Activated T-cell treated with anti-CD3 and anti-CD28 coated beads, Interleukin-2, amount 50 U/mL, for 72 hours (primary cell): ENCODE measurements at places on chromosomes 4 and X. TPM values are rescaled to one million over a fixed set of nuclear protein-coding genes. Genes with fewer than 3 reads are reported as not detected.
A peak's percentile ranks its signal among the peaks of the same experiment; 100 is the strongest.

TDO2 gene
- total RNA-seq, result 0.21 TPM

TCP11X1 gene
- total RNA-seq, result not detected

DKK2 gene
- not detected for total RNA-seq

TMEM156 gene
- 56.8 TPM for total RNA-seq

RHOXF2B gene
- not detected for total RNA-seq

DNA sequence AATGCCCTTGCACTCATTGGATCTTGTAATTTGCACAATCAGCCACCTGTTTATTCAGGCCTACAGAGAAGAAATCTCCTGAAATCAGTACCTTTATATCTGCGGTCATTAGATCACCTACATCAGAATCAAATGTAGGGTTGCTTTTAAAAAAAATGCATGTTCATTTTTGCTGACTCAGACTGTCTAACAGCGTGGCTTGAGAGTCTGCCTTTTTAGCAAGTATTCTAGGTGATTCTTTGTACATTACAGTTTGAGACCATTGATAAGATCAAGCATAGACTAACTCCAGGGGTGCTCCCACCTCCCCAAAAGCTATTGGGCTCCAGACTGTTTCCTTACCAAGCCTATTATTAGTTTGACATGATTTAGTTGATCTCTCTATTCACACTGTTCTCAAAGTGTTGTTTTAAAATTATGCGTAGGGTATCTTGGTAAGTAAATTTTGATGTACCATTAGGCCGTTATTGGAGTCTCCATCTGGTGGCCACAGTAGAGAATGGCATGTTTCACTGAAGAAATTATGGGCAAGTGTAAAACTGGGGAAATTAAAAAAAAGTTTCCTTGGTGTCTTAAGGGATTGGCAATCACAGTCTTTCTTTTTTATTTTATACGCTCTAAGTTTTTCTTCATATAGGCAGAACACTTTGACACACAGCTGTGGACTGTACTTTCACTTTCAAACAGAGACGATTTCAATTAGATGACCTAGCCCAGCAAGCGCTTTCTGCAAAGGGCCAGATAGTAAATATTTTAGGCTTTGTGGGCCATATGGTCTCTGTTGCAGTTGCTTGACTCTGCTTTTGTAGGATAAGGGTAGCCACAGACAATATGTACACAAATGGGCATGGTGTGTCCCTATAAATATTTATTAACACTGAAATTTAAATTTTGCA, 33.7 kb upstream of the MSL3 start:
- H3K36me3 ChIP-seq, result no peaks in the 10 kb centered on the region
- H3K27me3 ChIP-seq, result peaks cover 38% of the 10 kb centered on the region
- no peak overlapping the region for H3K4me3 ChIP-seq
- H3K4me1 ChIP-seq, result no peaks in the 10 kb centered on the region

- no peak overlapping the region for H3K27ac ChIP-seq
- H3K4me1 ChIP-seq, result peaks cover 7% of the 10 kb centered on the region
- DNase-seq, result no peak
- no peaks in the 10 kb centered on the region for H3K36me3 ChIP-seq
- peak overlapping the region; percentile 90 for H3K4me3 ChIP-seq
Observed at GRCh38 chrX:131747173-131747572, 203.3 kb downstream of the OR13H1 start.

DNA sequence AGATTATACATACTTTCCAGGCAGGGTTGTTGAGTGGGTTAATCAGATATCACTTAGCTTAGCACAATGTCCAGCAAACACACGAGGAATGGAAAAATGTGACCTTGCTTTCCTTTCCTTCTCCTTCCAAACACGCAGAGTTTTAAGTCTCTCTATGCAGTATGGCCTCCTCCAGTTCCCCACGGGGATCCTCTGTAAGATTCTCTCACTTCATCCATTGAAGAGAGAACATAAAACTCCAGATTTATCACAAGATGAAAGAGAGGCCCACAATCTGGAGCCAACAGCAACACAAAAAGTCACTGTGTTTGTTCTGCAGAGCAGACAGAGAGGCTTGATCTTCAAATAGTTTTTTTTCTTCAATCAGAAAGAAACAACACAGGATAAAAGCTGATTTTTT, 336.8 kb upstream of the CLNK start:
- no peak overlapping the region for H3K4me3 ChIP-seq
- H3K27me3 ChIP-seq, result no peaks in the 10 kb centered on the region
- H3K36me3 ChIP-seq, result no peaks in the 10 kb centered on the region

- H3K4me3 ChIP-seq, result no peak overlapping the region
- no peaks in the 10 kb centered on the region for H3K27me3 ChIP-seq
- no peaks in the 10 kb centered on the region for H3K36me3 ChIP-seq
- H3K4me1 ChIP-seq, result peaks cover 17% of the 10 kb centered on the region
Observed at GRCh38 chr4:14182148-14182547, 554.6 kb upstream of the BOD1L1 start.

DNA sequence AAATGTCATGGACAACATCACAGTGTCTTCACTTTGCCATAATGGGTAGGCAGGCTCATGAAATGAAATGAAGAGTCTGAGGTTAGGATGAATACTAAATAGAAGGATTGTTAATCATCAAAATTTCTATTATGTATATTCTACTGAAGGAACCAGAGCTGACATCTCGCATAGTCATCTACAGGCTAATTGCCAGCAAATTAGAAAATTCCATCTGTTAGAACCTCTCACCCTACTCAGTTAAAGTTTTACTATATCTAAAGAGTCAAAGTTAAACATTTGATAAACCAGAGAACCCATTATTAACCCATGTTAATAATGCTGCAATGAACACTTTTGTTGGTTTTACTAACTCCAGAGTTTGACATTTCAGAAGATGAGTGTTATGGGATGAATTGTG, 114.6 kb downstream of the ARHGAP6 start:
- H3K27me3 ChIP-seq, result peaks cover 50% of the 10 kb centered on the region
- no peak for DNase-seq
- H3K27ac ChIP-seq, result no peak overlapping the region
